ENCODE measurements at places on chromosomes 5 and 9.

DNA sequence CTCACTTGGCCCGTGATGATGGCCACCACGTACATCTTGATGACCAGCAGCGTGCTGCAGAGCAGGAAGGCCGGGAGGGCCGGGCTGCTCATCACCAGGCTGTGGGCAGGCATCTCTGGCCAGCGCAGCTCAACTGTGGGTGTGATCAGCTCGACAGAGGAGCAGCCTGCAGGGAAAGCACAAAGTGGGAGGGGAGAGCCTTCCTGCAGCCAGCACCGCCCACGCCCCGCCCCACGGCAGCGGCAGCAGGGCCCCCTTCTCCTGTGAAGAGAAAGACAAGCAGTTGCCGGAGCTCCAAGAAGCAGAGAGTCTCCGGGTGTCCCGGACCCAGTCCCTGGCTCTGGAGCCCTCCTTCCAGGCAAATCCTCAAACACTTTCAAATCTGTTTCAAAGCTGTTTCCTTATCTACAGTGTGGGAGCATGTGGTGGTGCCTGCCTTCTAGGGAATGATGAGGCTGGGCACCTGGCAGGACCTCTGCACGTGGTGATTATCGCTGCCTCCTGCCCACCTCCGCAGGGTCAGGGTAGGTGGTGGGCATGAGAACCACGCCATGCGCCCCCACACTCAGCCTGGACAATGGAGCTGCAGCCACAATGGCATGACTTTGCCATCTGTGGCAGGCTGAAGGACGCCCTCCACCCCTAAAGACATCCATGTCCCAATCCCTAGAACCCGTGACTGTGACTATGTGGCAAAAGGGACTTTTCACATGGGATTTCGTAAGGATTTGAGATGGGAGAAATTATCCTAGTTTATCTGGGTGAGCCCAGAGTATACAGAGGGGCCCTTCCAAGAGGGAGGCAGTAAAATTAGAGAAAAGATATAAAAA is at the start of gene PTGES:
Gene PTGES (minus strand): TSS at position 143 of the 830 bp plus-strand sequence. CDS start 30 bp downstream, at position 113.
- DNase-seq, result peak; percentile 81

DNA sequence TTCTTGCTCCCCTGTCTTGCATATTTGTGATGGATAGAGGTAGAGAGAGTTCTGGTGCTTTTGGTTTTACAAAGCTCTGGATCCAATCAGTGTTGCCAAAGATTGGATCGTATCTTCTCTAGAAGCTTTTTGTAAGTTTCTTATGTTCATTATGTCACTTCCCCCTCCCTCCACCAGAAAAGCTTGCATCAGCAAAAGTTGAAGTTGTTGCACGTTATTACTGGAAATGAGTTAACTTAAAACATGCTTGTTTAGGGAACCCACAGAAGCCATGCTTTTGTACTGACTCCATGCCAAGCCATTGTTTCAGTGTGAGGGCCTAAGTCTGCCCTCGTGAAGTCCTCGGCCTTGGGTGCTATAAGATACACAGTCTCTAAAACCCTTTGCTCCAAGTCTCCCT is 186.5 kb downstream of the ERCC6L2 start:
- peak; percentile 18 for DNase-seq

GRCh38 chr5:169772688-169773087 is 135.6 kb downstream of the DOCK2 start:
- DNase-seq, result no peak

- DNase-seq, result peak; percentile 69
Observed at GRCh38 chr9:22683700-22684075, 237.1 kb downstream of the DMRTA1 start.

DNA sequence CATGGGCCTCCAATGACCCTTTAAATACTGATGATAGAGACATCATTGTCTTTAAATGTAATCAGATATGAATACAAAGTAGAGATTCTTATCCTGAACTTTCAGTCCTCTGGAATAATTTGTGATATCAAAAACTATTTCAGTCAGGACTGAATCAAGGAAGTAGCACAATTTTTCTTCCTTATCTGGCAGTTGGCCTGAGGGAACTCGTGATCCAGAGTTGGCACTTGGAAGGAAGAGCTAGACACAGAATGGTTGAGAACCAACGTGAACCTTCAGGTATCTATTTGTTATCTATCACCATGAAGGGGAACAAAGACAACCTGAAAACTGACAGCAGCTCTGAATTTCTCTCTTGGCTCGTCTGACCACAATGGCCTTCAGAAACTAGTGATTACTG is 269.3 kb downstream of the PRDM9 start:
- no peak for DNase-seq

GRCh38 chr5:138616508-138616907 is 41.3 kb upstream of the HSPA9 start:
- DNase-seq, result no peak

GRCh38 chr5:26326153-26326759 is 712.1 kb downstream of the CDH9 start:
- peak; percentile 0 for DNase-seq

GRCh38 chr9:97770808-97771372 is 73.8 kb upstream of the XPA start:
- DNase-seq, result no peak

DNA sequence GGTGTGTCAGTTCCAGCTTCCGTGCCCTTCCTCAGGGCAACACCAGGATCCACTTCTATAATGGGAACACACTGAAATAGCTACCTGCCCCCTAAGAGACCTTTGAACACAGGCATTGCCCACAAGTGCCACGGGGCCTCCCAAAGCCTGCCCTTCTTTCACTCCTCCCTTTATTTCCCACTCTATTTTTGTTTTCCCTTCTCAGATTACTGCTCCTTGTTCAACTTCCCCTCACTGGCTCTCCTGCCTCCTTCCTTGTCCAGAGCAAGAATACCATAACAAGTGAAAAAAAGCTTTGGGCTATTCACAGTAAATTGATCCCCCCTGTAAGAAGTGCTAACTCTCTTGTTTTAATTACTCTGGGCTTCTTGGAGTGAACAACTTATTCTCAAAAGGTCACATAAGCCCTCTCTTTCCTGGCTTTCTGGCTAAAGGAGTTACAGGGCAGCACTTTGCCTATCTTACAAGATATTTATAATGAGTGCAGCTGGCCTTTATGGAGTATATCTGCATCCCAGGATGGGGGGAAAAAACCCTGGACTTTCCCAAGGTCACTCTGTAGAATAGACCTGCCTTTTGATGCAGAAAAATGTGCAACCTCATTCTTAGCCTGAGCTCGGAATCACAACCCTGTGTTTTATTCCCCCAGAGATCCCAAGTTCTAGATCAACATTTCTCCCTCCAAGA is 11.3 kb downstream of the CTXN3 start:
- no peak for DNase-seq

GRCh38 chr5:52710310-52710971 is 77.3 kb upstream of the ITGA1 start:
- DNase-seq, result no peak

DNA sequence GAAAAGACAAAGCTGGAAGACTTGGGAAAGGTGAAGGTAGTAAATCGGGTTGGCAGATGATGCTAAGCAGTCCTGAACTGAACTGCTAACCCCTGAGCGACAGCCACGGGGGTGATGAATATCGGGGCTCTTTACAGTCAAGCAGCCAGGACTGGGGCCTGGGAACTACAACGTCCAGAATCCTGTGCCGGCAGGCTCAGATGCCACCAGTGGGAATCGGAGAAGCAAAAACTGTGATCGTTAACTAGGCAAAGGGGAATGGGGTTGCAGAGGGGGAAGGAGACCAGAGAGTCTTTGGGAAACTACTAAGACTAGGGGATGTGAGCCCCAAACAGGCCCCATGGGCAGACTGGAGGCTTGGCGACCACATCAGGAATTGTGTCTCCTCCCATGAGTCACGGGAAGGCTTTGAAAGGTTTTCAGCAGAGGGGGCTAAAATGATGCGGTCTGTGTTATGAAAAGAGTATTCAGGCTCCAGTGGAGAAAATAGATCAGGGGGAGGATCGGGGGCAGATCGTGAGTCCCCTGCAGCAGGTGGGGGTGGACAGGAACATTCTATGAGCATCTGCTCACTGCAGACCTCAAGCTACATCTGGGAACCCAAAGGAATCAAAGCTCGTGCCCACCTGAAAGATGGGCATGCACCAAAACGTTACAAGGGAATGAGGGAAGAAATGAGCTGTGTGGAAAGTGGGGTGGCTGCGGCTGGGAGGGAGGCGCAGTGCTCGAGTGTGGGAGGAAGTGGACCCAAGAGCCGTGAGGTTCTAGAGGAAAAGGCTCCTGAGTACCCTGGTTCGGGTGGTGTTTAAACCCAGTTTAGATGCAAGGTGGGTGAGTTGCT is 53.8 kb downstream of the HRH2 start:
- DNase-seq, result no peak

Measured in AG10803 (cell line).